ENCODE measurements at places on chromosomes 2 and 18.

DNA sequence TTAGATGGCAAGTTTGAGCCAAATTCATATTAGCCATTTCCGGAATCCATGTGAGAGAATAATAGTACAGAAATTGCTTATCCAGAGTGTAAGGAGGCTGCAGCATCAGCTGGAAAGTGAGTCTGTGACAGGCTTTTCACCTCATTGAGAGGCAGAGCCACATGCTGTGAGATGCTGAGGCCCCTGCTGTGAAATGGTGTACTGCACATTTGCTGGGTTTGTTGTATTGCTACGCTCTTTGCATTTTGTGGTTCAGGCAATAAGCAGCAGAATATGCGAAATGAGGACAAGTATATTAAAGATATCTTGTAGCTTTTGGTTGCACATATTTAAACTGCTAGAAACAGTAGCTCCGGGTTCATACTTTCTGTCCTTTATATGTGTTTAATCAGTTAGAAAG is 37.0 kb downstream of the NABP1 start:
- DNase-seq: no peak

- DNase-seq: no peak
These were observed 155.5 kb upstream of the ACVR2A start for GRCh38 chr2:147689220-147689909.

DNA sequence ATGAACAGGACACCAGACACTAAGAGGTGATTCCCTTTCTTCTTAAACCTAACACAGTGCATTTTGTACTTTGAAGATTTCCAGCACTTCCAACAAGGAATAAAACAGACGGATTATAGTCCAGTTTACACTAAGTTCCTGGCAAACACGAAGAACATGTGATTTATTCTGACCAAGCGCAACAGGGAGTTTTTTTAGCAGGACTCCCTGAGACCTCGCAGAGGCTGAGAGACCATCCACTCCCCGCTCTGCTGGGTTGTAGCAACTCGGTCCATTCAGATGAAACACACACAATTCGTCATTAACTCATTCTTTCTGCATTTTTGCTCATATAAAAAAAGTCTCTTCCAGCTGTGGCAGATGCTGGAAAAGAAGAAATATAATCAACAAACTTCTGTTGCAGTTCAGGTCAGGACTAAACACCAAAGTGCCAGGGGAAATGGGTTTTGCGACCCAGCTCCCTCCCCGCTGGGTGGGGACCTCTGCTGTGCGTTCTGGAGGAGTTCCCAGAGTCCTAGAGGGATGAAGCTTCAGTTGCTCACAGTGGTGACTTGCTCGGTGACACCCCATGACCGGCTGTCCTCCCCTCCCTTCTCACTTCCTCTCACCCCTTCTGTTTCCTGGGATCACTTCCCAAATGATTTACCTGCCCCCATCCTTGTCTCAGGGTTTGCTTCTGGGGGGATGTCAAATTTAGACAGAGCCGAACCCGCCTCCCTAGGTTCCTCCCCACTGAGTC is 52.5 kb downstream of the KCNF1 start:
- DNase-seq: no peak

GRCh38 chr2:142973822-142974207 is 96.4 kb downstream of the KYNU start:
- no peak for DNase-seq

DNA sequence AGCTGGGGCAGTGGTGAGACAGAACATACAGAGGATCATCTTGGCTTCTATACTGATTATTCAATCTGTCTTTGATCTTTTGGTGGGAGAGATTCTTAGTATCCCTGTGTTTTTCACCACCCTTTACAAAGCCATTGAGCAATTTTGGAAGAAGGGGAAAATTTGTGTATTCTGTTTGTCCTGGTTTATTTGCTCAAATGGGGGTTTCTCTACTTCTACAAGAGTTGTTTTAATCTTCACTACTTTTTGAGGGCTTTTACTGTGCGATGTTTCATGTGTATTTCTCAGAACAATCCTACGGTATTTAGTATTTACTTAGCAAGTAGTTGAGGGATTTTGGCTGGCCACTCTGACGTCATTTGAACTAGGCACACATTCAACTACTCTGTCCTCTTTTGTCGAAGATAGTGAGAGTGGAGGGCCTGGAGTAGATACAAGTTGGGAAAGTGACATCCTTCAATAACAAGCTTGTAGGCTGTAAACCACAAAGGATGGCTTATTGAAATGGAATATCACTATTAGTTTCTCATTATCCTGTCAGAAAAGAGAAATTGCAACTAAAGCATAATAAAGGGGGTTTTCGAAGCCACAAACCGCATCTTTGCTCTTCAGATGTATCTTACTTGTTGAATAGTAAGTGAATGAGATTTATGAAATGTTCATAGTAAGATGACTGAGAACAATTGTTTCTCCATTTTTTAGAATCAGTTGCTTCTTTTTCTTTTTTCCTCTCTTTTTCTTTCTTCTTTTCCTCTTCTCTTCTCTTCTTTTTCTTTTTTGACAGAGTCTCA is 24.8 kb downstream of the FMNL2 start:
- DNase-seq: no peak

Measured in astrocyte of the cerebellum (primary cell).